Pulmonary artery endothelial cell (primary cell): ENCODE measurements at places on chromosomes 1 and 21. TPM values are rescaled to one million over a fixed set of nuclear protein-coding genes. Genes with fewer than 3 reads are reported as not detected.

Gene CREB3L4
- total RNA-seq = 7.6 and 10.0 TPM in 2 replicates

Gene FAM43B
- not detected in 2 replicates for total RNA-seq

Gene IL19
- total RNA-seq = not detected in 2 replicates

Gene TEDDM1
- not detected in 2 replicates for total RNA-seq

Gene CFAP74
- not detected in 2 replicates for total RNA-seq

Gene AVPR1B
- total RNA-seq = not detected in 2 replicates

Gene CR1L
- total RNA-seq = not detected in 2 replicates

Gene CELA3B
- total RNA-seq = 0.07 and 0.26 TPM in 2 replicates

Gene CSF3R
- total RNA-seq = not detected in 2 replicates

Gene CHODL
- total RNA-seq = 0.07 TPM in 1 of 2 replicates, not detected in the other

Gene PDZK1
- total RNA-seq = 0.07 and 0.14 TPM in 2 replicates

Gene KRTAP19-1
- not detected in 2 replicates for total RNA-seq

Gene KRTAP12-4
- not detected in 2 replicates for total RNA-seq

Gene DNASE2B
- not detected in 2 replicates for total RNA-seq

Gene ADCY10
- total RNA-seq = not detected in 2 replicates

Gene BRDT
- not detected in 2 replicates for total RNA-seq

Gene RXRG
- total RNA-seq = not detected in 2 replicates

Gene IFT25
- total RNA-seq = 13.8 and 18.1 TPM in 2 replicates

Gene MROH9
- total RNA-seq = not detected in 2 replicates

Gene CNIH3
- total RNA-seq = 1.3 and 2.0 TPM in 2 replicates

Gene ZNF648
- total RNA-seq = not detected in 2 replicates

Gene VWA5B1
- not detected in 2 replicates for total RNA-seq

Gene ADGRL4
- 126 and 161 TPM in 2 replicates for total RNA-seq

Gene FCRL4
- total RNA-seq = not detected in 2 replicates

Gene DNAJC6
- total RNA-seq = 2.5 and 9.4 TPM in 2 replicates

Gene DIRAS3
- 0.59 and 5.4 TPM in 2 replicates for total RNA-seq

Gene STIL
- total RNA-seq = 8.4 and 15.8 TPM in 2 replicates

Gene CLCNKB
- 0.07 TPM in 1 of 2 replicates, not detected in the other for total RNA-seq

Gene CADM3
- total RNA-seq = 0.21 and 29.6 TPM in 2 replicates

Gene CYYR1
- 2.4 and 10.4 TPM in 2 replicates for total RNA-seq

Gene MPZ
- 0.95 and 0.99 TPM in 2 replicates for total RNA-seq

Gene PAQR7
- total RNA-seq = 5.7 and 7.1 TPM in 2 replicates

Gene ESRRG
- not detected in 2 replicates for total RNA-seq
